ENCODE measurements at places on chromosomes 12 and 14. TPM values are rescaled to one million over a fixed set of nuclear protein-coding genes. Genes with fewer than 3 reads are reported as not detected.

GRCh38 chr12:113227686-113228391 lies 6.6 kb downstream of the TPCN1 start:
- DNase-seq, result peak; percentile 37

- peak; percentile 74 for DNase-seq
These were observed 283.3 kb upstream of the PWP1 start for GRCh38 chr12:107402041-107403022.

DNA sequence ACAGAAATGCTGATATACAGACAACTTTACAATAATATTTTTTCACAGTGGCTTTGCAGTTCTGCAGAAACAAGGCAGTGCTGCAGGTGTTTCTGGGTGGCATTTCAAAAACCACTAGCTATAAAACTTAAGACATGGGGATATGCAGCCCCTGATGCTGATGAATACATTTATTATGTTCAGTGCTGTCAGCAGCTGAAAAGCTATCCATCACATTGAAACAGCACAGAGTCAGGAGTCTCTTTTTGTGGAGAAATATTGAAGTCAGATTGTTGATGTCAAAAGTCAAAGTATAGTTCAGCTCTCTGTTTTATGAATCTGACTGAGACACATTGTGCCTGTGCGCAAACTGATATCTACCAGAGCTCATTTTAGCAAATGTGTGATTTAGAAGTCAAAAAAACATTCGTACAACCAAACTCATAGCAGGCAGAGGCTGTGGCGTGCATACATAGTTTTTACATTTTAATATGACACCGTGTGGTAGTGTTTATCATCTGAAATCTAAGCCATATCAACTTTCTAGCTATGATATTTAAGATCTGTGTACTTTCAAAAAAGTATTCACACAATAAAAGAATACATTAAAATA lies 467.6 kb downstream of the PRKD1 start:
- DNase-seq, result no peak

- DNase-seq, result no peak
These were observed 10.7 kb upstream of the TBX3 start for GRCh38 chr12:114694436-114695304.

GRCh38 chr12:15928870-15929571 lies 17.9 kb downstream of the DERA start:
- DNase-seq, result no peak

- no peak for DNase-seq
These were observed 86.9 kb upstream of the IGF1 start for GRCh38 chr12:102567031-102567985.

GRCh38 chr12:49934505-49934904 lies 16.0 kb upstream of the AQP2 start:
- DNase-seq, result no peak

The AHNAK2 gene
- total RNA-seq, result 24.5 TPM

Data from dermis blood vessel endothelial cell (primary cell).